ENCODE measurements at places on chromosomes 2 and 18.

- DNase-seq = no peak
Measured at GRCh38 chr2:88659538-88659915, 31.9 kb upstream of the RPIA start.

- DNase-seq = no peak
Measured at GRCh38 chr2:237708961-237709360, 81.6 kb downstream of the LRRFIP1 start.

- no peak for DNase-seq
Measured at GRCh38 chr2:222743251-222743812, 71.9 kb downstream of the MOGAT1 start.

- DNase-seq = no peak
Measured at GRCh38 chr2:144541396-144541795, 21.5 kb upstream of the ZEB2 start.

- no peak for DNase-seq
Measured at GRCh38 chr2:63780518-63781155, 61.1 kb upstream of the UGP2 start.

DNA sequence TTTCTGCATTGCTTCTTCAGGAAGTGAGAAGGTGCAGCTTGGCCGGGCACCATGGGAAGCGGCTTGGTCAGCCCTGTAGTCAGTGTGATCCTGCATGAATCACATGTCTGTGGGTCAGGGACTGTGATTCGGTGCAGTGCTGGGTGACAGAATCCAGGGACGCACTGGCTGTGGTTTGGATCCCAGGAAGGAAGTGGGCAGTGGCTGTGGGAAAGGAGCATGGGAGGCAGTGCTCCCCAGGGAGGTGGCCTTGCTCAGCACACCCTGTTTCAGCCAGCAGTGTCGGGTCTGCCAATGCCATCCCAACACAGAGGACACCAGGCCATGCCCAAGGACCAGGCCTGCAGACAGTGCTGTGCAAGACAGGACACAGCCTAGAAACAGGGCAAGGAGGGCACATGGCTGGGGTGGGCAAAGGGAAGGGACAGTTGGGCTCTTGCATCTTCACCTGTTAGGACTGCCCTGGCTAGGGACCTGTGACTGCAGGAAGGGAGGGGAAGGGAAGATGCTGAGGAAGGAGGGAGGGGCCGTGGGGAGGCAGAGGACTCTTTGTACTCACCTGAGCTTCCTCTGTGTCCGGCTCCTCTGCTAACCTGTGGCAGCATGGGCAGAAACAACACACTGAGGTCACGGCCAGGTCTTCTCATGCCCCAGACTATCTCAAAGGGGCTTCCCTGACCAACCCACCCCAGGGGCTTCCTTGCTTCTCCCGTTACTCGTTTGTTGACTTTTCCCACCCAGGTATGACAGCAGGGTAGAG, 37.2 kb upstream of the DNMT3A start:
- DNase-seq = no peak

GRCh38 chr2:71215447-71215846, 11.5 kb downstream of the PAIP2B start:
- DNase-seq = no peak

DNA sequence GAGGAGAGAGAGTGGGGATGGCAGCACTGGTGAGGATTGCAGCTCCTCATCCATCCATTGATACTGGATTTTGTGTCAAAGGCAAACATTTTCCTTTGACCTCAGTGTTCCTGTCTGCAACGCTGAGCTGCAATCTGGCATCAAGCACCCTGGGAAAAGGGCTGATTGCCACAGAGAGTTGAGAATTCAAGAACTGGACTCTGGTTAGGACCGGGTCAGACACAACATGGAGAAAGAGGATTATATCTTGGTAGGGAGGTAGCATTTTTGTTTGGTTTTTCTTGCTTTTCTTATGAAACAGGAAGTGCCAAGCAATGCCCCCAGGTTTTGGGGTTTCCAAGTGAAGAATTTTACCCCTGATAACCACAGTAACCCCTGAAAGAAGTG, 81.9 kb upstream of the PKDCC start:
- DNase-seq = no peak

DNA sequence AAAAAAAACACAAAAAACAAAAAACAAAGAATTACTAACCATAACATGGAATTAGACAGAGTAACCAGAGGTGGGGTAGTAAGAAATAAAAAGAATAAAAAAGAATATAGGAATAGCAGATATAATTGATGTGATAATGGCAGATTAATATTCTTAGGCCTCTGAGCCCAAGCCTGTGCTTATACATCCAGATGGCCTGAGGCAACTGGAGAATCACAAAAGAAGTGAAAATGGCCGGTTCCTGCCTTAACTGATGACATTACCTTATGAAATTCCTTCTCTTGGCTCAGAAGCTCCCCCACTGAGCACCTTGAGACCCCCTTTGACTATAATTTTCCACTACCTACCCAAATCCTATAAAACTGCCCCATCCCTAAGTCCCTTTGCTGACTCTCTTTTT, 95.1 kb upstream of the MSH6 start:
- no peak for DNase-seq
